Omental fat pad (tissue), 4 donors: ENCODE measurements at places on chromosomes 4 and X. TPM values are rescaled to one million over a fixed set of nuclear protein-coding genes. Genes with fewer than 3 reads are reported as not detected.

DNA sequence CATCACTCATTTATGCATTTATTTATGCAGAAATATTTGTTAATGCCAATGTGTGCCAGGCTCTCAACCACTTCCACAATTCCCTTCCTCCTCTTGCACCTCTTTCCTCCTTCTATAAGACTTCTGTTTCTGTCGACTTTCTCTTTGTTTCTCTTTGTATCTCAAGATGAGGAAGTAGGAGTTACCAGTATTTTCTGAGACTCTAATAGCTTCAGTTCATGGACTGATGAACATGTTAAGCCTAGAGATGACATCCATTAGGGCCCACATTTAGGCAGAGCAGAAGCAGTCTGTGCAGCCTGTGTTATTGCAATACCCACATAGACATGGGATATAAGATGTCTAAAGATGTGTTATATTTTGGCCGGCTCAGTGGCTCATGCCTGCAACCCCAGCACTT, 241.8 kb upstream of the SMIM31 start:
- no peak for DNase-seq

- DNase-seq = no peak
Measured at GRCh38 chr4:64807821-64808220, 398.6 kb upstream of the TECRL start.

DNA sequence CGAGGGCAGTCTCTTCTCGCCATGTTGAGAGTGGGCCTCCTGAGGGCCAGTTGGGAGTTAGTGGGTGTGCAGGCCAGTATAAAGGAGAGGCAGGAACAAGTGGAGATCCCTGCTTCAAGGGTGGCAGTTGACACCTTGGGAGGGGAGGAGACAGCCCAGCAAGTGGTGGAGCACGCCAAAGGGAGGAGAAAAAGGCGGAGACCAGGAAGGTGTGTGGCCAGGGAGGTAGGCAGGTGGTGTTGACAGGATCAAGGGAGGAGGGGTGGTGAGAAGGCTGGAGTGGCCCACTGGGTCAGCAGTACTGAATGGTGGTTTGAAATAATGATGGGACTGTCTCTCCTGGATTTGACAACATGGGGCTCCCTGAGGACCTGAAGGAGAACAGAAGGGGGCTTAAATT, 32.6 kb downstream of the ZNF185 start:
- no peak for DNase-seq

- no peak for DNase-seq
Measured at GRCh38 chrX:152573866-152574265, 63.8 kb upstream of the GABRQ start.

DNA sequence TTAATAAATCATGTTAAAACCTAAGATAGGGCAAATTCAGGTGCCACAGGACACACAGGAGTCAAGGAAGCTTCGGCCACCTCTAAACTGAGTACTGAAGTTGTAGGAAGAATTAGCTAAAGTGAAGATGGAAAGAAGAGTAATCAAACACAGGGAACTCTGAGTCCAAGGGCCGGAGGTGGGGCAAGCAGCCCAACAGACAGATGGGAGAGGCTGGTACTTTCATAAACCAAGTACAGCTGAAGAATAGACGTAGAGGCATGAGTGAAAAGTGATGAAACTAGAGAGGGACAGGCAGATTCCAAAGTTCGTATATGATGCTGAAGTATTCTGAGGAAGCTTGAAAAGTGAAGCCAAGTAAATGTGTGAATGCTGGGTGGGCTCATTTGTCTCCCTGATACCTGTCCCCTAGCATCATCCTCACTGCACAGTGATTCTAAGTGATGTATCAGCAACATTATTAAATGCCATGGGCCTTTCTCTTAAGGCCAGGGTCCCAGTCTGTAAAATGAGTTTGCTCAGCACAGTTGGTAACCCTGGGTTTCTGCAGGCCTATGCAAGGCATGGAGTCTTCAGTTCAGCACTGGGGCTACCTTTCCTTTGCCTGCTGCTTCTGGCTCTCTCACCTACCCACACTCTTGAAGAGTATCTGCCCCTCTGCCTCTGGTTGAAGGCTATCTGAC, 203.3 kb downstream of the NR3C2 start:
- no peak for DNase-seq

- no peak for DNase-seq
Measured at GRCh38 chrX:49172280-49172780, 632 bp downstream of the PLP2 start.

GRCh38 chrX:49919617-49920016, 2.8 kb upstream of the CLCN5 start:
- DNase-seq = peak; percentile 24

DNA sequence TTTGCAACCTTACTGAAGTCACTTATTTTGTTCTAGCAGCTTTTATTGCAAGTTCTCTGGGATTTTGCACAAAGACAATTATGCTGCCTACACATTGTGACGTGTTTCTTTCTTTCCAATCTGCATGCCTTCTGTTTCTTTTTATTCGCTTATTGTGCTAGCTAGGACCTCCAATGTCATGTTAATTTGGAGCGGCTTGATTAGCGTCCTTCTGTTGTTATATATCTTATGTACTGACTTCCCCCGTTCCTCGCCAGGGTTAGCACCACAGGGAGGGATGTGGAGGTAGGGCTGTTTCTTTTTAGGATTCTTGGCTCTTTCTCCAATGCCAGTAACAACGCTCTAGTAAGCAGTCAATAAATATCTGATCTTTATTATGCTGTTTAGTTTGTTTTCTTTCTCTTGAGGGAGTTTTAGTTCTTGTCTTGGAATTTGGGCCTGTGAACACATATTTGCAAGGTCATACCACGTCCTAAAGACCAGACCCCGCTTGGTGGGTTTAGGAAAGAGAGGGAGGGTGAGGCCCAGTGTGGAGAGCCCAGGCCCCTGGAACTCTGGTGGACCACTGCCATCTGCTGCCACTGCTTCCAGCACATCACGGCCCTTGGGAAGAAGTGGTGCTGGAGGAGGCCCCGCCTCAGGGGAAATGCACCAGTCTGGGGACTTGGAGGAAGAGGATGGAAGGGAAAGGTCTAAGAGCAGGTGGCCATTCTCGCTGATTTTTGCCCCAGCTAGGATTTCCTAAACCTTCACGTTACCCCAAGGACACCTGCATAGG, 129.1 kb downstream of the TRIML1 start:
- no peak for DNase-seq

GRCh38 chr4:129092631-129093190, 628 bp downstream of the SCLT1 start:
- DNase-seq = no peak

- DNase-seq = no peak
Measured at GRCh38 chr4:36310793-36311192, 29.4 kb downstream of the DTHD1 start.

DNA sequence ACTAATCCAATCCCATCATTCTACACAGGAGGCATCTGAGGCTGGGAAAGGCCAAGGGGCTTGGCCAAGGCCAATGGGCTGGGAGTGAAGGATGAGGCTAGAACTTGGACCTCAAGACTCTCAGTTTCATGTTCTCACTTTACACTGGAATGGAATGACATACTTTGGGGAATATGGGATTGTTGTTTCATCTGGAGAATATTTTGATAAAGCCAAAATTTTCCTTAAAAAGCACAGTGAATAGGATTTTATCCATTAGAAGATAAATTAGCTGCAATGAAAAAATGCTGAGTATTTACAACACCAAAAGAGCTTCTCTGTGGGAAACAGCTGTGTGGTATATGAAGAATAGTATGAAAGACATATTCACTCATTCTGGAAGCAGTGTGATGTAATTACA, 29.3 kb downstream of the SMIM20 start:
- DNase-seq = no peak

DNA sequence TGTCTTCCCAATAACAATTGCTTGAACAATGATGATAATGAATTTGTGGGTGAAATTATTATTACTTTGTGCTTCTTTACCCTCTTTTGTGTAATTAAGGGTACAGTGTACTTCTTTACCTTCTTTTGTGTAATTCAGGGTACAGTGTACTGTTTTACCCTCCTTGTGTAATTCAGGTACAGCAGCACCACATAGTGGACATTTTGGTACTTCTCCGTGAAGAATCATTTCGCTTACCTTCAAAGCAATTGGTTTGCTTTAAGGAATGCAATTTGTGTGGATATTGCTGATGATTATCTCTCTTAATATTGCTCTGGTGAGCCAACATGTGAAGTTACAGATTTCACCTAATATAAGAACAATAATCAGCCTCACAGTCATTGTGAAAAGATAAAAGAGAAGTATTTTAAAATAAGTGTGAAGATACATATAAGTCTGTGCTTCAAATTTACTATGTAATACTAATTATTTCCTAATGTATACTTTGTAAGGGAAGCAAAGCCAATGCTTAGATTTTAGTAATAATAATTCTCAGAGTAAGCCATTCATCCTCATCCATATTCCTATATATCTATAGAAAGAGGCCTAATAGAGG, 27.2 kb upstream of the SEC24B start:
- DNase-seq = no peak

- no peak for DNase-seq
Measured at GRCh38 chr4:69713593-69713992, 46.8 kb downstream of the SULT1B1 start.

GRCh38 chr4:109266891-109267290, 35.6 kb downstream of the COL25A1 start:
- no peak for DNase-seq

DNA sequence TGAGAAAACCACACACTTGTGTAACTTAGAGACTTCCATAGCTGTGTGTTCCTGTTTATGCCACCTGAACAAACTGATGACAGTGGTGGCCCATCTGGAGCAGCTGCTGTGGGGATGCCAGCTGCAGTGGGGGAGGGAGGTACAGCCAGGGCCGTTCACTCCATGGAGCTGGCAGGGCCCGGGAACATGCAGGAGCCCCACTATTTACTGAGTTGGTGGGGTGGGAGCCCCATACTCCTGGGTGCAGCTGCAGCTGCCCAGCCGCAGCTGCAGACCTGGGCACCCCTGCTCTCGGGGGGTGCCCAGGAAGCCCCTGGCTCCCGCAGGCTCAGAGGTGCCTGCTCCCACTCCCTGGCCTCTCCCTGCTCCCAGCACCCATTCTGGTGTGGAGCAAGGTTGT, 398.6 kb upstream of the RASGEF1B start:
- no peak for DNase-seq

GRCh38 chr4:27368781-27369180, 508.1 kb downstream of the STIM2 start:
- DNase-seq = no peak

- no peak for DNase-seq
Measured at GRCh38 chrX:9816084-9816700, 30.0 kb downstream of the SHROOM2 start.

- DNase-seq = no peak
Measured at GRCh38 chr4:60808726-60809485, 391.2 kb upstream of the ADGRL3 start.

The NAP1L3 gene
- total RNA-seq = not detected

The CXCL10 gene
- total RNA-seq = 3.5 TPM

The GABRQ gene
- total RNA-seq = 0.09 TPM
